Thoracic aorta endothelial cell (primary cell): ENCODE measurements at places on chromosomes 2 and 18. TPM values are rescaled to one million over a fixed set of nuclear protein-coding genes. Genes with fewer than 3 reads are reported as not detected.

The TNP1 gene
- total RNA-seq = not detected in 2 replicates

The OTOS gene
- not detected in 2 replicates for total RNA-seq

The ACKR3 gene
- total RNA-seq = 12.4 and 14.8 TPM in 2 replicates

The ARHGEF4 gene
- total RNA-seq = under 0.01 TPM in 1 of 2 replicates, not detected in the other

The ASPRV1 gene
- 0.13 and 0.14 TPM in 2 replicates for total RNA-seq

The RIT2 gene
- not detected in 2 replicates for total RNA-seq

The MROH2A gene
- not detected in 2 replicates for total RNA-seq

The PFN4 gene
- total RNA-seq = 0.40 and 0.72 TPM in 2 replicates

The SF3B6 gene
- total RNA-seq = 181 and 206 TPM in 2 replicates

The TUBB8B gene
- total RNA-seq = not detected in 2 replicates

The NAT8 gene
- not detected in 2 replicates for total RNA-seq

The NT5C1B gene
- total RNA-seq = not detected in 2 replicates

The FNDC4 gene
- total RNA-seq = 17.3 and 18.1 TPM in 2 replicates
